ENCODE measurements at places on chromosomes 6 and 20. TPM values are rescaled to one million over a fixed set of nuclear protein-coding genes. Genes with fewer than 3 reads are reported as not detected.

The FBXO30 gene
- total RNA-seq: 14.1 TPM

The THBD gene
- 6.8 TPM for total RNA-seq

The SLC17A5 gene
- total RNA-seq: 20.9 TPM

The EPPIN gene
- not detected for total RNA-seq

The CYP39A1 gene
- 6.3 TPM for total RNA-seq

The OPRL1 gene
- 0.52 TPM for total RNA-seq

The MATN4 gene
- 0.52 TPM for total RNA-seq

The RPP40 gene
- total RNA-seq: 9.9 TPM

The HLA-DRB1 gene
- total RNA-seq: 28.7 TPM

The B3GALT4 gene
- 2.1 TPM for total RNA-seq

Data from skeletal muscle tissue (tissue), 5 donors.